ENCODE measurements at places on chromosomes 1 and 21.

GRCh38 chr1:244271691-244272308 is 179.9 kb downstream of the ADSS2 start:
- DNase-seq: no peak

DNA sequence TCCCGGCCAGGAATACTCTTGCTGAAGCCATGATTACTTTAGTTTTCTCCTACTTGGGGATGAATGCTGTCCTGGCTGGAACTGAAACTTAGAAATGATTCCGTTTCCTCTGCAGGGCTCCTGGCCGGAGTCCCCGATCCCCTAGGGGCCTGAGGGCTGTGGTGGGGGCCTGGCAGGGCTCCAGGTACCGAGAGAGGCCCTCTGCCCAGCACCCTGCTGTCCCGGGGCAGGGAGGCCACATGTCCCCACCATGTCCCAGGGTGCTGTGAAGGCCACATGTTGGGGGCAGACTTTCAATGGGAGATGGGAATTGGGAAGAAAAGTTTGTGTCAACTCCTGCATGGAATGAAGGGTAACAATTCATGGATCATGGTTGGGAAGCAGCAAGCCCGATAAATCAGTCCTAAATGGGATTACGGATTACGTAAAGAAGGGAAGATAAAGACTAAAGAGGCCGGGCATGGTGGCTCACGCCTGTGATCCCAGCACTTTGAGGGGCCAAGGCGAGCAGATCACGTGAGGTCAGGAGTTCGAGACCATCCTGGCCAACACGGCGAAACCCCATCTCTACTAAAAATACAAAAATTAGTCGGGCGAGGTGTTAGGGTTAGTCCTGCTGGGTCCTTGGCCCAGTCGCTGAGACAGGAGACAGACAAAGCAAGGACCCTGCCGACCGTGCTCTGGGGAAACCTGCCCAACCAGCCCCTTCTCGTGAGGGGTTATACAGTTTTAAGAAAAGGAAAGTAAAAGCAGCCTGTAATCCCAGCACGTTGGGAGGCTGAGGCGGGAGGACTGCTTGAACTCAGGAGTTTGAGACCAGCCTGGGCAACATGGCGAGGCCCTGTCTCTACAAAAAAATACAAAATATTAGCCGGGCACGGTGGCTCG is 37.6 kb downstream of the MORN1 start:
- no peak for DNase-seq

- no peak for DNase-seq
These were observed 20.3 kb downstream of the TSPAN2 start for GRCh38 chr1:115068826-115069585.

GRCh38 chr1:7120863-7121621 is 335.8 kb downstream of the CAMTA1 start:
- DNase-seq: no peak

DNA sequence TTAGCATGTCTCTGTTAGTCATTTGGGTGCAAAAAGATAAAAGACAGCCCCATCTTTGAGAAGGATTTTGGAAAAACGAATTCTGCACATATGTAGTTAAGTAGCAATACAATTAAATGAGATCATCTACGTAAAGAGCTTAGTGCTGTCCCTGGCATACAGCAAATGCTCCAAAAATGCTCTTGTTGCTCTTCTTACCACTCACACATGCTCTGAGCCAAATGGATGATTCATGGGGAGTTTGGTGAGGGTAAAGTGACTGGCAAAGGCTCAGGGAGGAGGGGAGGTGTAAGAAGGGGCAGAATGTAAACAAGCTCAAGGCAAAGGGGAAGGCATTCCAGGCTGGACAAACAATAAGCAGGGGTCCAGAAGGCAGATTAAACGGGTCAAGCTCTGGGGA is 191.9 kb downstream of the AK5 start:
- no peak for DNase-seq

GRCh38 chr1:87231703-87232367 is 96.8 kb upstream of the LMO4 start:
- no peak for DNase-seq

GRCh38 chr1:69814926-69815325 is 247.2 kb downstream of the LRRC7 start:
- no peak for DNase-seq

GRCh38 chr1:24389231-24389678 is 24.3 kb downstream of the STPG1 start:
- no peak for DNase-seq

DNA sequence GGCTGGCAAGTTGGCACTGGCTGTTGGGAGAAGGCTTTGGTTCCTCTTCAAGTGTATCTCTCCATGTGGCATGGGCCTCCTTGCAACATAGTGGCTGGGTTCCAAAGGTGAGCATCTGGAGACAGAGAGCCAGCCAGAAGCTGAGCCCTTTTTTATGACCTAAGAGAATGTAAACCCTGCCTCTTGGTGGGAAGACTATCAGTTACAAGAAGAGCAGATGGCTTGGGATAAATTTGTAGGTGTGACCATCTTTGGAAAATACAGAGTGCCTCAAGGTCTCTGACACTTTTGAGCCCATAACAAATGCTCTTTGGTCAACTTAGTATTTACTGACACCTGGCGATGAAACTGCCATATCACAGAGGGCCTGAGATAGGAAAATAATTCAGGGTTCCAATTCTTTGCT is 31.4 kb upstream of the PRELP start:
- DNase-seq: no peak

DNA sequence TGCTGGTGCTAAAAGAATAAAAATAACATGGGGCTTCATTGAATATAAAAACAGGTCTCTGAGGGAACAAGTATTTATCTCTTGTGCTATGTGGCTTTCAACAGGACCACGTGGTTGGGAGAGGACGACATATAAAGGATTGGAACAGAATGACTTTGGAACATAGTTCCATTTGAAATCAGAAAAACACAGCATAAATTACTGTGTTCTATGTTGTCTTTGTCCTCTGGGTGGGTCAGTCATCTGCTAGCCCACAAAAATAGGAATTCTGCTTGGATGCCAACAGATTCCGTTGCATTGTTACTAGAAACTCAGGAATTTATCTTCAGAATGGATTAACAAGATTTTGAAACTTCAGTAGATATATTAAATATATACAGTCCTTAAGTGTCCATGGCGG is 5.9 kb downstream of the CEP85 start:
- no peak for DNase-seq

- DNase-seq: no peak
These were observed 14.2 kb downstream of the S100A7A start for GRCh38 chr1:153430561-153430960.

- DNase-seq: no peak
These were observed 2.3 kb downstream of the LGALS8 start for GRCh38 chr1:236526079-236526478.

GRCh38 chr1:17250601-17251000 is 1.7 kb downstream of the PADI3 start:
- no peak for DNase-seq

- DNase-seq: no peak
These were observed 31.9 kb downstream of the PUM1 start for GRCh38 chr1:31033598-31033997.

- DNase-seq: no peak
These were observed 1.3 kb downstream of the PIK3R3 start for GRCh38 chr1:46131093-46131492.

- no peak for DNase-seq
These were observed 29.5 kb downstream of the TUT4 start for GRCh38 chr1:52523376-52523775.

DNA sequence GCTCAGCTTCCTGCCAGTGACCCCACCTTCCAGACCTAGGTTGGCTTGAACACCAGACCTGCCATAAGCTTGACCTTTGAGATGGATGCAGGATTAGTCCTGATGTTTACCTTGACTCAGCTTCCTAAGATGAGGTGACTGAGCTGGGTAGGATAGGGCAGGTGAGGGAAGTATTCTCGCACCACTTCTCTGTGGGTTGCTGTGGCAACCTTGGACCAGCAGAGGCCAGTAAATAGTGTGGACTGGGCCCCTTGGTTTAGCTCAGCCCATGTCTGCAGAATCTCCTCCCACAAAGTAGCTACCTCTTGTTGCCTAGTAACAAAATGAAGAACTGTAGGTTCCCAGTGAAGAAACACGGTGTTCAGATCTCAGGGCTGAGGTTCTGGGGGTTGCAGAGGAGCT is 8.4 kb downstream of the RPS6KA1 start:
- no peak for DNase-seq

Data from sciatic nerve (tissue), 2 donors.